ENCODE measurements at places on chromosomes 7 and 10. TPM values are rescaled to one million over a fixed set of nuclear protein-coding genes. Genes with fewer than 3 reads are reported as not detected.

IDI2 gene
- not detected for total RNA-seq

ITGB8 gene
- 5.5 TPM for total RNA-seq

SMIM30 gene
- total RNA-seq: 49.1 TPM

SUV39H2 gene
- total RNA-seq: 36.7 TPM

TMEM176A gene
- not detected for total RNA-seq

MEOX2 gene
- not detected for total RNA-seq

UCN3 gene
- total RNA-seq: not detected

PNLIPRP3 gene
- not detected for total RNA-seq

SMARCD3 gene
- 5.8 TPM for total RNA-seq

SLC26A3 gene
- total RNA-seq: not detected

ITIH5 gene
- total RNA-seq: not detected

INA gene
- total RNA-seq: 0.29 TPM

PON3 gene
- 0.93 TPM for total RNA-seq

ZSCAN25 gene
- total RNA-seq: 12.4 TPM

OPN1SW gene
- total RNA-seq: not detected

SCIN gene
- 0.13 TPM for total RNA-seq

GIMAP8 gene
- 75.3 TPM for total RNA-seq

AOC1 gene
- not detected for total RNA-seq

FOXI2 gene
- not detected for total RNA-seq

C10orf62 gene
- total RNA-seq: not detected

ZNF488 gene
- not detected for total RNA-seq

PRKAR2B gene
- total RNA-seq: 122 TPM

DDX56 gene
- 60.6 TPM for total RNA-seq

ATOH7 gene
- not detected for total RNA-seq

Measured in thoracic aorta endothelial cell (primary cell).